Activated CD4-positive, alpha-beta T cell treated with anti-CD3 and anti-CD28 coated beads, Interleukin-2, amount 50 U/mL, for 16 hours (primary cell): ENCODE measurements at places on chromosomes 4 and X.

DNA sequence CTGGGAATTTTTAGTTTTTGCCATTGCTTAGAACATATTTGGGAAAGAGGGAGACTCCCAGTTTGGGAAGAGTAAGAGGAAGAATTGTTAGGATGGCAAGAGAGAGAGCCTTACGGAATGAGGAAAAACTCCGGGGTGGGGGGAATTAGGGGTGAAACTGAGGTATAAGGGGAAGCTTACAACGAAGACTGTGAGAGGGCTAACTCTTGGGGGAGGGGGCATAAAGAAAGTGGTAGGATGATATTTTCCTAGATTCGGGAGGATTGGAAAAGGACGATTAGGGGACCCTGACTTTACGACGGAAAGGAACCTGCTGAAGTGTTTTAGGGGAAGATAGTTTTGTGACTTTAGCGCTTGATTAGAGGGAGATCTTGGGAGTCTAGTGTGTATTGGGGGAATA, 86.2 kb upstream of the HPRT1 start:
- DNase-seq, result no peak

DNA sequence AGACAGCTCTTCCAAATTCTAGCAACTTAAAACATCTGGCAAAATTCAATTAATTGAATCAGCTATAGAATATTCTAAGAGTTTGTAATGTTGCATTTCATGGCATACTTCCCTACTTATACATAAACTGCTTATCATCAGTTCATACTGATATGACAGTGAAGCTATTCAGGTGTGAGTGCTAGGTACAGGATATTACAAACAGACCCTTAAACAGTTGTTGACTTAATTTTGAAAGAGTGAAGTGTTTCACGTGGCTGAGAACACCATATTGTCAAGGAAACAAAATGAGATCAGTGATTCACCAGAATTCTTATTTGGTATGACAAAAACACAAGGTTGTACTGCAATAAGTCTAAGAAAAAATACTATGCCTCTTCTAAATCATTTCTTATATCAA, 27.4 kb downstream of the CENPU start:
- peak; percentile 34 for DNase-seq

DNA sequence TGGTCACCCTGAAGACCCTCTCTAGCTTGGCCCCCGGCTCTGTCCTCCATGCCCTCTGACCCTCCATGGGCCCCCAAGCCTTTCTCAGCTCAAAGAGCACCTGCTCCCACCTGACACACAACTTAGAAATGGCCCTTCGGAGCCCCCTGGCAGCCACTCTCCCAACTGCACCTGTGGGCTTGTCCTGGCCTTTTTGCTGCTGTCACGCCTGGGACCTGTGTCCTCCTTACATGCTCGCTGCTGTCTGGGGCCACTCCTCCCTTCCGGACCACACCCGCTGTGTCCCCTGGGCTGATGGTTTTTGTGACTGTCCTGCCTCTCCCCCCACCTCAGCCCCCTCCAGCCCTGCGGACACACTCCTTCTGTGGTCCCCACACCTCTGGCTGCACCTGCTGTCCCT, 106.2 kb upstream of the AFAP1 start:
- DNase-seq, result no peak

- no peak for DNase-seq
Observed at GRCh38 chrX:23374291-23374690, 39.6 kb downstream of the PTCHD1 start.

GRCh38 chr4:20428436-20429160, 176.9 kb downstream of the SLIT2 start:
- DNase-seq, result no peak

- DNase-seq, result no peak
Observed at GRCh38 chrX:130174045-130174704, 2.4 kb downstream of the RAB33A start.

DNA sequence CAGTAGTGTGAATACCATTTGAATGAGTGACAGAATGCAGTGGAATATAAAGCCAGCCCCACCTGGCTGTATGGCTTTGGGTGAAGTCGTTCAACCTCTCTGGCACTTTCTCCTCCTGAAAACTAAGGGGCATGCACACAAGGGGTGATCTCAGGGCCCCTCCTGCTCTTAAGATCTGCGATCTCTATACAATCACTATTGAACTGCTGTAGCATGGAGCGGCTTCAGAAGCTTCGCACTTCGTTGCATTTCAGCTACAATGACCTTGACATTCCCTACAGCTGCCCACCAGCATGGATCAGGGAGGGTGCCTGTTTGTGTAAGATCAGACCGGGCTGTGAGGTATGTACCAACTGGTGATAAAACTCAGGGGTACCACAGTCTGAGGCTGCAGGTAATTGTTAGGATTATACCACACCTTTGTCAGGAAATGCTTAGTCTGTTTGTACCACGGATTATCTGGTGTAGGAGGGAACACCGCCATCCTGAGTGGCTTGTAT, 85.2 kb downstream of the AASDH start:
- no peak for DNase-seq

- peak; percentile 26 for DNase-seq
Observed at GRCh38 chr4:70996018-70996360, 2.5 kb downstream of the DCK start.

DNA sequence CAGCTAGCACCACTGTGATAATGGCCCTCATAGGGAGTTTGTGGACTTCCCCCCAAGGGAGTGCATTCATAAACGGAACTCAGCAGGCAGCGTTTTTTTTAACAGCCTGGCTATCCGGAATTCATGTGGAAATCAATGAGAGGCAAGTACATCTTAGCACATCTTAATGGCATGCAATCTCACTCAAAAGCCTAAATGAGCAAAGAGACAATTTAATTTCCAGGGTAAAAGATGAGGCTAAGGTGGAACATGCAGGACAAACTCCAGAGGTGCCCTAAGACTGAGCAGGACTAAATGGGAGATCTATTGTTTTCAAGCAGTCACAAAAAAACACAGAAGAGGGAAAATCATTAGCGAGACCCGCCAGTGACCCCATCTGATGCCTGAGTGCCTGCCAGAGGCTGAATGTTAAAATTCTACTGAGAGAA, 243.5 kb upstream of the KCNIP4 start:
- no peak for DNase-seq

- no peak for DNase-seq
Observed at GRCh38 chrX:143701460-143701859, 19.1 kb downstream of the SPANXN2 start.

DNA sequence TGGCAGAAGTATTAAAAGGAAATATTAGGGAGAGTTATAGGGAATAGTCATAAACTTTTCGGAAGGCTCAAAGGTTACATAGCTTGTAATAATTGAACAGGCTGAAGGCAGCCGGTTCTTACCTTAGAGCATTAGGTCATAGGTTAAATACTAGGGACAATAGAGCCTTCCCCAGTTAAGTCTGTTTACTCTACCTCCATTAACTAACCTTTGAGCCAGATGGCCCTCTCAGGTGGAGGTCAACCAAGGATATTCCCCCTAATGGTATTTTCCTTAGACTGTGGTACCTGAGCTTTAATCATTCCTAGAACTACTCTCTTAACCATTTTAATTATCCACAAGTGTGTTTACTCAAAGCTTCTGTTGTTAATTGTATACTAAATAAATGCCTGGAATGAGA, 920.9 kb upstream of the PABPC4L start:
- DNase-seq, result no peak

DNA sequence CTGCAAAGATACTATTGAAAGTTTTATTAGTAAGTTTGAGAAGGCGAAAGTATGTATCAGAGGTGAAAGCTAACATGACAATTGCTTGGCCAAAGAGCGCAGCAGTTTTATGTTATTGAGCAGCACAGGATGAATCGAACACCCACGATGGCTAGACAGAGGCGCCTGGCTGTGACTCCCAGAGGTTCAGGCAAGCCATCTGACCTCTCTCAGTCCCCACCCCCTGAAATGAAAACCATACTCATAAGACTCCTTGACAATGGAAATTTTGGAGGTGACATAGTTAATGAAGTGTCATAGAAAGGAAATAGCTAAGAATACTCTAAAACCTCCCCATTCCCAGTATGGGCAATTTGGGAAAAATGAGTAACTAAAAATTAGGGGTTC, 70.6 kb downstream of the MGST2 start:
- no peak for DNase-seq

DNA sequence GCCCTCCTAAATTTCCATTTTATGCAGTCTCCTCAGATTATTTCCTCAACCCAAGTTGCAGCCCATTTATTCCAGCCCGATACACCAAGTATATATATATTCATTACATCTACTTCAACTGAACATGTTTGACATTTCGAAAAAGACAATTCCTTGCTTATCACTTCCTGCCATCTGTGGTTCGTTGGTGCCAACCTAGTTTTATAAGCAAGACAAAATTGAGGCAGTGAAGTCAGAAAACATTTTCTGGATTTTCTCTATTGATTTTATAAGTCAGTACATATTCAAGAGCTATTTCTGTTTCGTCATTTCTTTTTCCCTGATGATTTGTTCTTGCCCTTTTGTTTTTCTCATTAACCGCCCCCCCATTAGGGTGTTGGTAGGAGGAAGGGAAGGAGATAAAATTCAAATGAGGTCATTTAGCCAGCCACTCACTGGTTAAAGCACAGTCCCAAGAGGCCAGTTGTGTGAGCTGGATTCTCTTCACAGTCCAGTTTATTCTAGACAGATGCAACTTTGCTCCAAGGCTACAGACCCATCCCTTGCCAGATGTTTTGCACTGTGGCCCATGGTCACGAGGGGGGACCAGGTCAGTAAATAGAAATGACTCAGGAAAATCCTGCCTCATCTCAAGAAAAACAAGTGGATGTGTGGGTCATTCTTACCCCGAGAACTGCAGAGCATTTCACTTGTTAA, 20.3 kb upstream of the VEGFD start:
- DNase-seq, result no peak

- DNase-seq, result no peak
Observed at GRCh38 chr4:181161669-181162068, 1081.5 kb upstream of the TENM3 start.

DNA sequence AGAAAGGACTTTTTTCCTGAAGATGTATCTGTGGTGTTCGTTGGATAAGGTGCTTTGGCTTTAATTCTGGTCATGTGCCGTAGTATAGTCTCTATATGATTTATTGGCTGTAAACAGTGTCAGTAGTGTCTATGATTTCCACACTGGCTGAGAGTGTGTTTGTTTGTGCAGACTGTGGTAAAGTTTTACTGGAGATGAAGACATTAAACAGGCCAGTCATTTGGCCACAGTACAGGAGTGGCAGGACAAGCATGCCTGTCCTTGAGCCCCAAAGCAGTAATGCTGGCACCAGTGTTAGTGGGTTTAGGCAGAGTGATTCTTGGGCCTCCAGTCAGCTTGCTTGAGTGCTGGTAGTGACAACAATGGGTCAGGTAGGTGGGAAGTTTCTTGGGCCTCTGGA, 1023.9 kb upstream of the GRID2 start:
- DNase-seq, result no peak

DNA sequence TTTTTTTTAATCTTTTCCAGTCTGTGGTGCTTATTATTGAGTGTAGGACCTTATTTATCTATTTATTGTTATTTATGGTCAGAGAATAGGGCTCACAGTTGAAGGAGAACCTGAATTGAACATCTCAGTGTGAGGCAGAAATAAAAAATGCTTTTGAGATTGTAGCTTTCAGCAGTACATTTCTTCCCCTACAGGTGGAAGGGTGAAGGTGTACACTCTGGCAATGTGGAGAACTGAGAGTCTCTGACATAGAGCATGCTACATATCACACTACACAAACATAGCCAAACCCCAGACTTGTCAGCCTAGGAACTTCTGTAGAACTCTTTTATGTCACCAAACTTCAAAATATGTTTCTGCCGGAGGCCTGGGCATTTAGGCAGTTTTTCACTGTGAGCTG, 140.2 kb downstream of the STIM2 start:
- no peak for DNase-seq

- no peak for DNase-seq
Observed at GRCh38 chr4:63325140-63325539, 1084.1 kb downstream of the TECRL start.

GRCh38 chr4:73998040-73999011, at the start of gene CXCL5:
CXCL5 (minus strand) TSS chr4:73998677; CDS start chr4:73998581, 96 bp downstream.
- no peak for DNase-seq

GRCh38 chrX:46712764-46713163, 46.2 kb downstream of the SLC9A7 start:
- no peak for DNase-seq

DNA sequence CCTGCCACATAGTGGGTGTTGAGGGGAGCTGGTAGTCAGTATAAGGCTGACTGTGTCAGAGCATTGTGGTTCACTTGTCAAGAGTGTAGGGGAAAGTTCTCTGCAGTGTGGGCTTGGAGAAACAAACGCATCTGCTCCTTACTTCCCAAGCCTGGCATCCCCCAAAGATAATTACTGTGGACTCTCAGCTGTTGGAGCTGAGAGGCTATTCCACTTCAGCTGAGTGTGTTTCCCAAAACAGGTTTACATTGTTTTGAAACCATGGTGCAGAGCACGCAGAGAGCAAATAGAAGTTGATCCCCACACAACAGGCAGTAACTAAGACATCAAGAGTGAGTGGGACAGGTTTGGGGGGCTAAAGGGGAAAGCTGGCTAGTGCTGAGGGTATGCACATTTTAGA, 181.0 kb upstream of the EOLA2 start:
- no peak for DNase-seq

GRCh38 chrX:97021680-97022079, 138.0 kb downstream of the RPA4 start:
- no peak for DNase-seq

- no peak for DNase-seq
Observed at GRCh38 chr4:25449270-25449669, 72.2 kb downstream of the ANAPC4 start.

DNA sequence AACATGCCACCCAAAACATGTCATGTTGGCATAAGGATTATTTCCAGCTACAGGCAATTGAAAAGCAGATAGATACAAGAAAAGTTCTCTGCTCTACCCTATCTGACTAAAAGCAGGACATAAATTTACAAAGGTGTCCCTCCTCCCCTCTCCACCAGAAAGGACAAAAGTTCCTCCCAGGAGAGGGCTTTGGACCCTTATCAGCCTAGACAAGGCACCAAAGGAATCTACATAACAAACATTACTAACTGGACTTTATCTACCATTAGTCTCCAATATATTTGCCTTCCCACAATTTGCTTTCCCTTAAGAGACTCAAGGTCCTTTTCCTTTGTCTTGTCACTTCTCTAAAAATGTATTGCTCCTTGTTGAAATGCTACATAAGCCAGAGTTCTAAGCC, 55.6 kb downstream of the ADGRA3 start:
- no peak for DNase-seq

GRCh38 chrX:9638871-9639270, 126.8 kb downstream of the GPR143 start:
- DNase-seq, result no peak

DNA sequence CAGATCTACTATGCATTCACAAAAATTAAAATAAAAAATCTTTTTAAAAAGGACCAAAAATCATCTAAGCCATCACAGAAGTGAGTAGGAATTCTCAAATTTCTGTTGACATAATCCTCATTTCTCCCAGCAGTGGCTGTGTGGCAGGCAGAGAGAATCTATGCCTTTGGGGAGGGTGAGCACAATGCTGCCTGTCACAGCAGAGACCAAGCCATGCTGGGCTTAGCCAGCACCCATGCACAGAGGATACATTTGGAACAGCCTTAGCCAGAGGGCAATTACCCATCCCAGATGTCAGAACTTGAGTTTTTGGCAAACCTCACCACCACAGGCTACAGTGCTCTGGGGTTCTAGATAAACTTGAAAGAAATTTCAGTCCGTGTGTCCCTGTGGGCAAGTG, 1274.8 kb upstream of the ADGRL3 start:
- DNase-seq, result no peak
